Breast epithelium (tissue), 4 donors: ENCODE measurements at places on chromosomes 16 and 17.
A peak's percentile ranks its signal among the peaks of the same experiment; 100 is the strongest.

GRCh38 chr17:80886641-80887573 lies 104.7 kb upstream of the CHMP6 start:
- no peak overlapping the region for H3K4me3 ChIP-seq
- no peaks in the 10 kb centered on the region for H3K36me3 ChIP-seq
- no peaks in the 10 kb centered on the region for H3K4me1 ChIP-seq
- DNase-seq: no peak
- no peak overlapping the region for H3K27ac ChIP-seq

DNA sequence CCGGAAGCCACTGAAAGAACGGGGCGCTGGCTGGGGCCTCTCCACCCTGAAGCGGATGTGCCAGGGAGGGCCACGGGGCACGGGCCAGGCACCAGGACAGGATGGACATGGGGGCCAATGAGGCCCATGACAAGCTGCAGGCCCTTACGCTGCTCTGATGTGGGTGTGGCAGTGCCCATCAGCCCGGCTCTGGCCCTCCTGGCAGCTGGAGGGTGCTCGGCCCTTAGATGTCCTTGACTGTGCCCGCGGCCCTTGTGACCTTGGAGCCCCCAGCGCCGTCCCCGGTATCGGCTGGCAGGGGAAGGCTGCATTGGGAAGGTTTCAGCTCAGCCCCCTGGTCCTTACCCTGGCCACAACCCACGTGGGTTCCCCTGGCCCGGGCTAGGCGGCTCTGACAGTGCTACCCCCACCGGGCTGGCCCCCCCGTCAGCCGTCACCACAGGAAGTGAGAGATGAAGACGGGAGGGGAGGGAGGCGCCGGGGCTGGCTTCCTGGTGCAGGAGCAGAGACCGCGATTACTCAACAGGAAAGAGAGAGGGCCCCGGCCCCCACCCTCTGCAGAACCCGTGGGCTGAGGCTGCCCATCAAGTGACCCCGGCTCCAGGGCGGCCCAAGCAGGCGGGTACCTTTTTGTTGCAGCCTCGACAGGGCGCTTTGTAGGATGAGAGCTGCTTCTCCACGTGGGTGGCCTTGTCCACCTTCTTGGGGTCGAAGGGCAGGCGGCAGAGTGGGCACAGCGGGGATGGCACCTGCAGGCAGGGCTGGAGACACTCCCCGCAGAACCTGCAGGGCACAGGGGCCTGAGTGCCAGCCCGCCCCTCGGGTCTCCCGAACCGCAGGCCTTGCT lies 5.3 kb downstream of the RNF166 start:
- peak overlapping the region; percentile 25 for H3K27ac ChIP-seq
- H3K27me3 ChIP-seq: no peaks in the 10 kb centered on the region
- no peaks in the 10 kb centered on the region for H3K36me3 ChIP-seq
- H3K4me3 ChIP-seq: peak overlapping the region; percentile 11
- peaks cover 6% of the 10 kb centered on the region for H3K4me1 ChIP-seq
- peak; percentile 80 for DNase-seq

- peaks cover 4% of the 10 kb centered on the region for H3K36me3 ChIP-seq
- peaks cover 6% of the 10 kb centered on the region for H3K4me1 ChIP-seq
- peak overlapping the region; percentile 59 for H3K27ac ChIP-seq
- no peak overlapping the region for H3K4me3 ChIP-seq
Measured at GRCh38 chr17:45087504-45087975, 26.4 kb downstream of the NMT1 start.

- H3K4me3 ChIP-seq: no peak overlapping the region
- no peaks in the 10 kb centered on the region for H3K4me1 ChIP-seq
- peak; percentile 25 for DNase-seq
- no peaks in the 10 kb centered on the region for H3K27me3 ChIP-seq
- no peak overlapping the region for H3K27ac ChIP-seq
Measured at GRCh38 chr17:31408586-31408985, 17.1 kb downstream of the RAB11FIP4 start.
